ENCODE measurements at places on chromosomes 4 and X.

- peak; percentile 47 for DNase-seq
Measured at GRCh38 chr4:168766604-168767316, 243.3 kb downstream of the CBR4 start.

GRCh38 chr4:146486565-146486964 is 35.2 kb downstream of the SLC10A7 start:
- DNase-seq: no peak

DNA sequence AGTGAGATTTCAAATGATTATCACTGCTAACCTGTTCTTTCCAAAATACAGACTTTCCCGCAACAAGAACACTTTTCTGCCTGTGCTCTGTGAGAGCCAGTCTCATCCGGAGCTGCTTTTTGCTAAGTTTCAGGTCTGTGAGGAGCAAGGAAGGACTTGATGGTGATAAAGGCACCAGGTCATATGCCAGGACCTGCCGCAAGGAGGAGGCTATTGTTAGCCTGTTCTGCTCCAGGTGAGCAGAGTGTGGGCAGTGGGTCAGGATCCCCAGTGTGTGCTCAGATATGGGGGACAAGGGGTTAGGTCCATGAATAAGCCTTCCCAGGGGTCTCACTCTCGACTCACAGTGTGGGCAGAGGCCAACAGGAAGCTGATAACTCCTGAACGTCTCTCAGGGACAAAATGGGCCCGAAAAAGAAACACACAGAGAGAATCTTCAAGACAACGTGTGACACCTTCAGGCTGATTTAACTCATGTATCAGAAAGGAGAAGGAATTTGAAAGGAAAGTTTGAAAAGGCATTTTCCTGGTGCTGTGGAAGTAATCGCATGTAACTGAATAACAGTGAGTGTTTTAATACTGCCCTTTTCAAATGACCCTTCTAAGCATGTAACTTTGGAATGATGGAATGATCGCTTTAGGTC is 57.7 kb upstream of the PDLIM3 start:
- no peak for DNase-seq

DNA sequence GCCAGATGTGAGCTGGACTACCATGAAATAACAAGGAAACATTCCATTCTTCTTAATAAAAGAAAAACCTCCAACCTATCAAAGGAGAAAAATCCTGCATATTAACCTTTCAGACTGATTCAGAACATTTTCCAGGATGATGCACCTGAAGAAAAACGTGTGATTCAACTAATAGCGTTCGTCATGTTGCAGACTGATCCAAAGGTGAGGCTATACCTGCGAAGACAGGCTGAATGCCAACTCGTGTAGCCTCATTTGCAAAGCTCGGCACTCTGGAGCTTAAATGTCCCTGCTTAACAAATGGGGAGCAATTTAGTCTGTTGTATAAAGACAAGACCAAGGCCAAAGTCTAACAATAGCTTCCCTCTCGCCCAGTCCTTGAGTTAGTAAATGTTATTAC is 172.0 kb upstream of the NOCT start:
- no peak for DNase-seq

- no peak for DNase-seq
Measured at GRCh38 chr4:2141022-2141761, 82.1 kb downstream of the NAT8L start.

DNA sequence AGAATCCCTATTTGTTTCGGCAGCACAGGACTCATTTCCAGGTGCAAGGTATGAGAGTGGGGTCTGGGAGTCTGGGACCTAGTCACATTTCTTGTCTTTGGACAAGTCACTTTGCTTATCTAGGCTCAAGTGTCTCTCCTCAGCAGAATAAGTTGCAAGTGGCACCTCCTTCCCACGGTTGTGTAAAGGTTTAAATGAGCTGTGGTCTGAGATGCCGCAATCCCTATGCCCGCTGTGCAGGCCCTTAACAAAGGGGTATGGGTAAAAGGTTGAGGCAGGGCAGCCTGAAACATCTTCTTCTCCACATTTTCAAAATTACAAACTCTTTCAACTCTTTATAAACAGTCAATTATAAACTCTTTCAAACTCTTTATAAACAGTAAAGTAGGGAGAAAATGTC is 93.7 kb downstream of the RTL5 start:
- DNase-seq: no peak

- no peak for DNase-seq
Measured at GRCh38 chr4:4415107-4415805, 28.4 kb downstream of the NSG1 start.

Measured in ACHN (cell line).